Activated T-helper 9 cell treated with anti-CD3 and anti-CD28 coated beads, Interleukin-2, amount 50 U/mL, for 16 hours (primary cell): ENCODE measurements at places on chromosomes 4 and X.

DNA sequence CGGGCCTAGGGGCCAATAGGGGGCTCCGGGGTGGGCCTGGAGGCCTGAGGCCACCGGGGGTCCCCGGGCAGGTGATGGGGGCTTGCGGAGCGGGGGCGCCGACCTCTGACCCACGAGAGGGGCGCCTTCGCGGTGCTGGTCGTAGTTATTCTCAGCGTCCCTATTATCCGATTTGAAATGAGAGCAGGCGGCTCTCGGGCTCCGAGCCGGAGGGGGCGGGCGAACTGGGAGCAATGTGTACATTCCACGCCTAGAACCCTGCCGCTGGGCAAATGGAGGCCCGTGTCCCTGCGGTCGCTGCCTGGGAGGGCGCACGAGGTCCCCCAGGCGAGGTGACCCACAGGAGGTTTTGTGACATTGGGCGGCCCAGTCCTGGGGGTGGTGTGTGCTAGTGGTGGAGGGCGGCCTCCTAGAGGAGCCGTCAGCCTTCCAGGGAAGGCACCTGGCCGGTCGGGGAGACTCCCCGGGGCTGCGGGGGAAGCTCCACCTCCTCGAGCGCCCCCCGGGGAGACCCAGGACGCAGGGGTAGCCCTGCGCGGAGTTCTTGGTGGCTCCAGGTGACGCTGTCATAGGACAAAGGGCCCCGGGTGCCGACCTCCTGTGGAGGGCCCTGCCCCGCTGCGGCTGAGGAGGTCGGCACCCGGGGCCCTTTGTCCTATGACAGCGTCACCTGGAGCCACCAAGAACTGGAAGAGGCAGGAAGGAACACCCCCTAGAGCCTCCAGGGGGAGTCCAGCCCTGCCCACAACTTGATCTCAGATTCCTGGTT is 102.6 kb upstream of the PRKX start:
- DNase-seq, result peak; percentile 23

DNA sequence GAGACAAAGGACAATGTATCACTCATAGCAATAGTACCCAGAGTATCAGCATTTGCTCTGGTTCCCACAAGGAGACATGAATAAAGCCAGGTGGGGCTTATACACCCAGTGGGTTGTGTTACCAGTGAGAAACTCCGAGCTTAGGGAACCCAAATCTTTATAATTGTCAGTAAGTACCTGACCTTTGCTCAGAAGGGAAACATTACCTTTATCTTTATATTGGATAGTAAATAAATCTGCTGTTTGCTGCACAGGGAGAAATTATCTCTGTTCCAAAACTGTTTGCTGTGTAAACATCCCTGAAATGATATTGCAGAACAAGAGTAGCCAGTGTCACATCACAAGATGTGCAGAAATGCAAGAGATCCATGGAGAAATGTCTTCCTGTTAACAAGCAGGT is 12.1 kb upstream of the SLAIN2 start:
- no peak for DNase-seq

DNA sequence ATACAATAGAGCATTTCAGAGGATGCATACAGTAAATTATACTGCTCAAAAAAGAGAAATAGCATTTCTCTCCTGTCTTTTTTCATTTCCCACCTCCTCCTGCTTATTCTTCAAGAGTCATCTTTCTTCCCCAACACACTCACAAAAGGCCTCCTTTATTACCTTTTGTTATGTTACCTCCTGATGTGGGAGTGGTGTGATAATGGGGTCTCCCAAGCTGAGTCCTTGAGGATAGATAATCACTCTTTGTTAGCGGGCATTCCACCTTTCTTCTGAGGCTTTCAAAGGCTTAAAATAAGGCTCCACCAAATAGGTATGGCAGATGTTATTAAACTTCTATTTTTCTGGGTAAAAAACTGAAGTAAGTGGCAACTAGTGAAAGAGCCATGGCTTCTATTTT is 159.8 kb downstream of the CPEB2 start:
- DNase-seq, result no peak

DNA sequence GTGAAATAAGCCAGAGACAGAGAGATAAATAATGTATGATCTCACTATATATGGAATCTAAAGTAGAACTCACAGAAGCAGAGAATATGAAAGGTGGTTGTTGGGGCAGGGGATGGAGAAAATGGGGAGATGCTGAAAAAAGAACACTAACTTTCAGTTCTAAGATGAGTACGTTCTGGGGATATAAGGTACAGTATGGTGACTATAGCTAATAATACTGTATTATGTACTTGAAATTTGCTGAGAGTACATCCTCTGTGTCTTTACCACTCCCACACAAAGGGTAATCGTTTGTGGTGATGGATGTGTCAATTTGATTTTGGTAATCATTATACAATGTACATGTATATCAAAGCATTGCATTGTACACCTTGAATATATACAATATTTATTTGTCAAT is 6.6 kb downstream of the FBXL5 start:
- DNase-seq, result no peak

DNA sequence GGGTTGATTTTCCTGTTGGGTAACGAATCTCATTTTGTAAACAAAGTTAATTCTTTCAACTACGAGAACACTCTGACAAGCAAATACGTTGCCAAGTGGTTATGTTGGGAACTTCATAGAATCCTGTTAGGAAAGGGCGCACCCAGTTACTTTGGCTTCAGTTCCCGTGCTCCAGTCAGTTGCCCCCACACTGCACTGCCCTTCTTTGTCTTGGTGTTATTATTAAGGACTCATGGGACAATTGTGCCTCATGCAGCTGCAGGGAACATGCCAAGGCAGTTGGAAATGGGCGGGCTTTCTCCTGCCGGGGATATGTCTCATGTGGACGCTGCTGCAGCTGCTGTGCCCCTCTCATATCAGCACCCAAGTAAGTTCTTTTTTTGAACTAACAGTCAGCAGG is 28.9 kb downstream of the OFD1 start:
- no peak for DNase-seq

- DNase-seq, result no peak
These were observed 477 bp downstream of the SLC35A2 start for GRCh38 chrX:48910926-48911411.

DNA sequence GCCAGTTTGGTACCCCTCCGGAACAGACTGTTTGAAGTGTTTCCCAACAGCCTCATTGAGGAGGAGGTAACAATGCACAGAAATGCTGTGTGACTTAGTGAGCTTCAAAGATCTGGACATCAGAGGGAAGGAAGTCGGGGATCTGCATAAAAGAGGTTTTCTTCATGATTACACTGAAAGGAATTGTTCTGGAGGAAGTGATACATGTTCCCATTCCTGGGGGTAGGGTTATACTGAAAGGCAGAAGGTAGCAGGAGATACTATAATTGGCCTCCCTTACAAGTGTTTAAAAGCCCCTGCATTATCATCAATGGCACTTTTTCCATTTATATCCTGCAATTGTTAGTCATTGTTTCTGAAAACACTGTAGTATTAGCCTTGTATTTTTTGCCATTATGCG is 94.0 kb upstream of the DKK2 start:
- no peak for DNase-seq

- no peak for DNase-seq
These were observed 254.4 kb downstream of the NPFFR2 start for GRCh38 chr4:72286185-72286584.

- DNase-seq, result no peak
These were observed 734.6 kb upstream of the TENM3 start for GRCh38 chr4:181508601-181509000.

- no peak for DNase-seq
These were observed 1398.4 kb downstream of the ARAP2 start for GRCh38 chr4:34845926-34846325.

DNA sequence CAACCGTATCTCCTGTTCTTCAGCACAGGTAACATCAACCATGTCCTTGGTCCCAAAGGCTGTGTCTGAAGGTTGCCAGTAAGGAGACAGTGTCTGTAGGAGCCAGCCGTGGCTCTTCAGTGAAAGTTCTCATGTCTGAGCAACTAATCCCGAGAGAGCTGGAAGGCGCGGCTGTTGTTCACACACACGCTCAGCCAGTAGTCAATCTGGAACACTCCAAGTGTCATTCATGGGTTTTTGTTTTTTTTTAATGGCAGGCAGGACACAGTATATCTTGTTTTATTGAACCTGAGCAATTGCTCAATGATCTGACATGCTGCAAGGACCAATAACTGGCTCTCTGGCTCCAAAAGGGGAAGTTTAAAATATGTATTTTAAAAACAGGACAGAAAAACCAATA is 48.4 kb upstream of the MAP3K15 start:
- no peak for DNase-seq

DNA sequence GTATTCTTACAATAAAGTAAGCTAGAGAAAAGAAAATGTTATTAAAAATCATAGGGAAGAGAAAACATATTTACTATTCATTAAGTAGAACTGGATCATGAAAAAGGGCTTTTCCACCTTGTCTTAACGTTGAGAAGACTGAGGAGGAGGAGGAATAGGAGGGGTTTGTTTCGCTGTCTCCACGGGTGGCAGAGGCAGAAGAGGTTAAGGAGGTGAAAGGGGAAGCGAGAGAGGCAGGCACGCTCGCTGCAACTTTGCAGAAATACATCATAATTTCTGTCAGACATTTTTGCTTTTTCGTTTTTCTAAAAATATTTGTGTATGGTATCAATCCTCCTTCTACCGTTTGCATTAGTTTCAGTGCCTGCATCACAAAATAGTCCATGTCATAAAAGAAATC is 2375.1 kb upstream of the AGA start:
- no peak for DNase-seq

DNA sequence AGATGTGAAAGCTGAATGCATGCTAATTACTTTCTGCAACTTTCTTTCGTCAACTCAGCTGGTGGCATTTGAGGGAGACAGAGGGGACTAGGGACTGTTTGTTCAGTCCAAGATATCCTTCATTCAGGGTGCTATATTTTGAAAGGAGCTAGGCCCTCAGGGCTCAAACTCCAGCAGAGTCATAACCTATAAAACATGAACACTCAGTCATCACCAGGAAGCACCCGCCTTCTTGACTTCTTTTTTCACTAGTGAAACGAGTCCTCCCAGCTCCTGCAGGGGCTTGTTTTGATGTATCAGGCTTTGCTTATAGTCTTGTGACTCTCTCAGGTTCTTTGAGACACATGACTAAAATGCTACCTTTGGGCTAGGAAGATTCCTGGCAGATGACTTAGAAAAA is 230.6 kb downstream of the PCDH7 start:
- DNase-seq, result no peak

DNA sequence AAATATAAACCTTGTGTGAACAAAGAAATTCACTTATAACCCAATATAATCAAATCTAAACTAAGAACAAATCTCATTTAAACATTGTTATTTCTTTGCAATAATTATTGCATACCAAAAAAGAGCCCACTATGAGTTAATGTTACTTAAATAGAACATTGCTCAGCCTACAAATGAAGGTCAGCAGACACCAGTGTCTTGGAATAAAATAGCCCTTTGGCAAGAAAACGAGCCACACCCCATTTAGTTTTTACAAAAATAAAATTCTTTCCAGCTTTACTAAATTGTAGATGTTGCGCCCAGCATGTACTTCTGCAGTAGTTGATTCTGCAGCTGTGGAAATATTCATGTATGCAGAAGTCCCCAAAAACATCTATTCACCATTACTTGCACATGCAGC is 12.2 kb downstream of the PLS3 start:
- no peak for DNase-seq

DNA sequence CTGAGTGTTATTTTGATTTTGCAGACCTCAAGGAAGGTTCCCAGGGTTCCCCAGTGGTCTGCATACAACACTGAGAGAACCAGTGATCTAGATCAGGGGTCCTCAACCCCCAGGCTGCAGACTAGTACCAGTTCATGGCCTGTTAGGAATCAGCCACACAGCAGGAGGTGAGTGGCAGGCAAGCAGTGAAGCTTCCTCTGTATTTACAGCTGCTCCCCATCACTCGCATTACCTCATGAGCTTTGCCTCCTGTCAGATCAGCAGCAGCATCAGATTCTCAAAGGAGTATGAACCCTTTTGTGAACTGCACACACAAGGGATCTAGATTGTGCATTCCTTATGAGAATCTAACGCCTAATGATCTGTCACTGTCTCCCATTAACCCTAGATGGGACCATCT is 28.5 kb downstream of the EDNRA start:
- no peak for DNase-seq

GRCh38 chr4:74237425-74237966 is 70.8 kb upstream of the EPGN start:
- no peak for DNase-seq
